ENCODE measurements at places on chromosomes 7 and 10.
A peak's percentile ranks its signal among the peaks of the same experiment; 100 is the strongest.

GRCh38 chr7:99042957-99043356, 101.0 kb downstream of the SMURF1 start:
- DNase-seq = no peak

- DNase-seq = no peak
Measured at GRCh38 chr10:6578251-6578771, 1.8 kb downstream of the PRKCQ start.

DNA sequence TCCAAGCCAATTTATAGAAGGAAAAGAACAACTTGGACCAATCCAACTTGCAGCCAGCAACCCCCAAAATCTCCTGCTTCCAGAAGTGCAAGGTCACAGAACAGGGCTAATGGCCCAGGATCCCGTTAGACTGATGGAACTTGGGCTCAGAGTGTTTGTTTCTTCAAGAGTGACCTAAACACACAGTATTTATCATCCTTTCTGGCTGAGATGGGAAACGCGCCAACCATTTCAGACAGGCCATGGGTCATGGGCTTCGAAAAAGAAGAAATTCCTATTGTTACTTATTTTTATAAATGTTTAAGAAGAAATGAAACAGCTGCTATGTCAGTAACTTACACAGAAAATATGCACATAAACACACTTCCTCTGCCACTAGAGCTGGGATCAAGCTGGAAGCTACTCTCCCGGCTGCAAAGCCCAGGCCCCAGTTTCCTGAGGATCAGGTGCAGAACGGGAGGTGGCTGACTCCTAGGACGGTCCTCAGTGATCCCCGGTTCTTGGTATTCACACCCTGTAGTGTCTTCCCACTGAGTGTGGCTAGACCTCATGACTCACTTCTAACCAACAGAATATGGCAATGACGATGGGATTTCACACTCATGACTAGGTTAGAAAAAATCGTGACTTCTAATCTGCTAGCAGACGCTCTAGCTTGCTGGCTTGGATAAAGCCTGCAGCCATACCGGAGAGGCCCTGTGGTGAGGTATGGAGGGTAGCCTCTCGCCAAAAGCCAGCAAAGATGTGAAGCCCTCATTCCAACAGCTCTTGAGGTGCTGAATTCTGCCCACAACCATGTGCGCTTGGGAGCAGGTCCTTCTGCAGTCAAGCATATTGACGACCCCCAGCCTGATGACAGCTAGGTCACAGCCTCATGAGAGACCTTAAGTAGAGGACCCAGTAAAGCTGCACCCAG, 60.2 kb downstream of the CHST15 start:
- DNase-seq = peak; percentile 87

DNA sequence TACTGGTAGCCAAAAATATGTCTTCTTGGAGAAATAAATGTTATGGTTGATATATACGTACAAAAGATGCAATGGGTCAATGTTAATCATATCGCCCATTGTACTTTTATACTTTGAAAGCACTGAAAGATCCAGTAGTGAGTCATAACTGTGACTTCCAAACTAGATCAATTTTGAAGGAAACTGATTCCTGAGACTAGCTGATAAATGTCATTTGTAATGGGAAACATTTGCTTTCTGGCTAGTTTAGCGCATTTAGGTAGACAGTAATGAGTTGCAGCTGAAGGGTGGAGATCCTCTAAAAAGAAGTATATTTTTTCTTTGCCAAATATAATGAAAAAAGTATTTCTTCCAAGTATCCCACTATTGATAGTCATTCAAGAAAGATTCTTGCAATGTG, 53.5 kb upstream of the ARHGAP21 start:
- DNase-seq = no peak

GRCh38 chr7:76283254-76284159, 19.0 kb upstream of the HSPB1 start:
- DNase-seq = no peak

GRCh38 chr7:48390388-48391327, 219.4 kb downstream of the ABCA13 start:
- peak; percentile 76 for DNase-seq

DNA sequence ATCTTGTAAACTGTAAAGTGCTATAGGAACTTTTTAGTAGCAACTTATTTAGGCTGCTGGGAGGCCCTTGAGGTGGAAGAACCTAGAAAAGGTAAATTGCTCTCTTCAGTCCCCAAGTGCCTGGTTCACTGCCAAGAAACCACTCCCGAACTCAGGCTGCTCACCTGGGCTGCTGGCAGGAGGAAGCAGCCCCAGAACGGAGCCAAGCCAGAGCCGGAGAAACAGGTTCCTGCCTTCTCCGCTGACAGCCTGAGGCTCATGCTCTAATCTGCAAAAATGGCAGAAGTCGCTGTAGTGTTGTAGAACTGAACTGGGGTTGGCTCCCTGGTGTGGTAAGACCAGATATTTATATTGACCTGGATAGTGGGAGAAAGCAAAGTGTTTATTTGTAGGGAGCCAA, 136.0 kb downstream of the CUL2 start:
- no peak for DNase-seq

All from inflammatory macrophage treated with lipopolysaccharide for 1 hour (primary cell).